ENCODE measurements at places on chromosomes 4 and X.

GRCh38 chr4:3878678-3879077 lies 112.5 kb downstream of the ADRA2C start:
- H3K27ac ChIP-seq = no peak overlapping the region
- DNase-seq = no peak
- H3K4me3 ChIP-seq = peak overlapping the region; percentile 32
- peaks cover 47% of the 10 kb centered on the region for H3K27me3 ChIP-seq

DNA sequence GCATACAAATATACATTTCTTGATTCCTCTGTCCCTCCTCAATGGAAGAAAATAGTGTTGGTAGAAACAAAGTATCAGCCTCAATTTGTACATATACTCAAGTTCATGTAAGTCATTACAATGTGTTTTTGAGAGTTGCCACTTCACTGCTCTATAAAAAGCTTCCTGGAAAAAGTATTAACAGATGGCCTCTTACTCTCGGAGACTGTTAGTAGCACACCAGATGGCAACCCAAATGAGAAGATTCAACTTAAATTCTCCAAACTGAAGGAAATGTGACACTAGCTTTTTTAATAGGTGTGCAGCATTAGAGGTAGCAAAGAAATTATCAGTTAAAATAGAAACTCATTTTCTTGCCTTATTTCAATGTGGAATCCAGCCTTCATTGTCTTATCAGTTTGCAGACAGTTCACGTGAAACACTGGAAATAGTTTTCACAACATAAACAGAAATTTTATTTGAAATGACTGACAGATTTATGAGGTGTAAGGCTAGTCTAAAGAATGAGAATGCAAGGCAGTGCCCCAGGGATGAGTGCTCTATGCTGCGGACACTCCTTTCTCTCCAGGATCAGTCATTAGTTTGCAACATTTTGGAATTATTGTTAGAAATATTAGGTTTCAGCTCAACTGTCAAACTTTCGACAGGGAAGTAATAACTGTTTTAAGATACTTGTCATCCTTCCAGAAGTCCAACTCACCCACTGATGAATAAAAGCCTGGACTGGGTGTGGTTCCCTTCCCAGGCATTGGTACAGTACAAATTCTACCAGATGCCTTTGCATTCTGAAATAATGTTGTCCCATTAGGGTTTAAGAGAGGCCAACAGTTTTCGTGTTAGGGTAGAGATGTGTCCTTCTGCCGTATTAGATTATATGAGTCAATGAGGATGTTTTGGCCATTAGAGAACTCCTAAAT lies 50.9 kb downstream of the IDS start:
- H3K27me3 ChIP-seq = peaks cover 6% of the 10 kb centered on the region
- no peak overlapping the region for H3K27ac ChIP-seq
- DNase-seq = no peak
- no peak overlapping the region for H3K4me3 ChIP-seq
- no peaks in the 10 kb centered on the region for H3K4me1 ChIP-seq

GRCh38 chr4:92128676-92129075 lies 175.1 kb upstream of the GRID2 start:
- no peaks in the 10 kb centered on the region for H3K36me3 ChIP-seq
- H3K27me3 ChIP-seq = no peaks in the 10 kb centered on the region
- DNase-seq = no peak

GRCh38 chr4:186644737-186645261 lies 78.9 kb downstream of the FAT1 start:
- no peak for DNase-seq
- no peak overlapping the region for H3K27ac ChIP-seq
- H3K4me1 ChIP-seq = peaks cover 3% of the 10 kb centered on the region
- H3K27me3 ChIP-seq = peaks cover 6% of the 10 kb centered on the region
- H3K4me3 ChIP-seq = no peak overlapping the region

DNA sequence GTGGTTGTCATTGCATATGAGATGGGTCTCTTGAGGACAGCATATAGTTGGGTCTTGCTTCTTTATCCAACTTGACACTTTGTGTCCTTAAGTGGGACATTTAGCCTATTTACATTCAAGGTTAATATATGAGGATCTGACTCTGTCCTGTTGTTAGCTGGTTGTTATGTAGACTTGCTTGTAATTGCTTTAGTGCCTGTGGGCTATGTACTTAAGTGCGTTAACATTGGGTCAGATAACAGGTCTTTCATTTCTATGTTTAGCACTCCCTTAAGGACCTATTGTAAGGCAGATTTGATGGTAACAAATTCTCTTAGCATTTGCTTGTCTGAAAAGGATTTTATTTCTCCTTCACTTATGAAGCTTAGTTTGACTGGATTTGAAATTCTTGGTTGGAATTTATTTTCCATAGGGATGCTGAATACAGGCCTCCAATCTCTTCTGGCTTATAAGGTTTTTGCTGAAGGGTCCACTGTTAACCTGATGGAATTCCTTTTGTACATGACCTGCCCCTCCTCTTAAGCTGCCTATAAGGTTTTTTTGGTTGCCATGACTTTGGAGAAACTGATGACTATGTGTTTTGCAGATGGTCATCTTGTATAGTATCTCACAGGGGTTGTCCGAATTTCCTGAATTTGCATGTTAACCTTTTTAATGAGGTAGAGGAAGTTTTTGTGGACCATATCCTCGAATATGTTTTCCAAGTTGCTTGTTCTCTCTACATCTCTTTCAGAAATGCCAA lies 162.0 kb downstream of the NKX6-1 start:
- H3K36me3 ChIP-seq = no peaks in the 10 kb centered on the region
- H3K27me3 ChIP-seq = no peaks in the 10 kb centered on the region
- H3K4me3 ChIP-seq = no peak overlapping the region
- no peaks in the 10 kb centered on the region for H3K4me1 ChIP-seq

DNA sequence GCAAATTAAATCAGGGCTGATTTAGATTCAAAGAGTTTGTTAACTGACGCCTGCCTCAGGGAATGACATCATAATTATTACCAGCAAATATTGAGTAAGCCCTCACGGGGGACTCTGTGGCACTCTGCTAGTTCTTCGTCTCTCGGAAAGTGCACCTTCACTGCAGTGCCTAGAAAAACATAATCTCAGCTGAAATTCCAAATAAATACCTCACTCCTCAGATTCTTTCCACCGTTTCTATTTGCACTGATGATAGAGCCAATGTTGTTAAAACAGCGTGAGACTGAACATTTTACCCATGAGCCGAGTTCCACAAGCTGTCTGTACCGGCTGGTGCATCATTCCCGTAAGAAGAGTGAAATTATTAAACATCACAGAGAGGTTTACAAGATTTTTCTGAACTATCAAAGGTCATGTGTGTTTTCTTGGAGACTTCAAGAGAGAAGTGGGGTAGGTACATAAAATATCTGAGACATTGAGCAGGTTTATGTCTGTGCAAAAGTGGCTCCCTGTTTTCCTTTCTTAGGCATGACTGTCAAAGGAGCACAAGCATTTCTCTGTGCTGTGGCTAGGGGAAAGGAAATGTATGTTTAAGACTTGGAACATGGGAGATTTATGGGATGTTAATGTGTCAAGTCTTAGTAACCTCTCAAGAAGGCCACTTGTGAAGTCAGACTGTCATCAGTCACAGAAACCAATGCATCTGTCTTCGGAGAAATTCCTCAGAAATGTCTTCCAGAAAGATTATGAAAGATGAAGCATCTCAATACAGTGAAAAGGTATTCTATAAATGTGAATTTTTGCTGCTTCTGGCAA lies 119.6 kb downstream of the CBLL2 start:
- no peaks in the 10 kb centered on the region for H3K27me3 ChIP-seq
- no peak overlapping the region for H3K27ac ChIP-seq
- H3K36me3 ChIP-seq = no peaks in the 10 kb centered on the region
- no peaks in the 10 kb centered on the region for H3K4me1 ChIP-seq
- no peak for DNase-seq
- no peak overlapping the region for H3K4me3 ChIP-seq

DNA sequence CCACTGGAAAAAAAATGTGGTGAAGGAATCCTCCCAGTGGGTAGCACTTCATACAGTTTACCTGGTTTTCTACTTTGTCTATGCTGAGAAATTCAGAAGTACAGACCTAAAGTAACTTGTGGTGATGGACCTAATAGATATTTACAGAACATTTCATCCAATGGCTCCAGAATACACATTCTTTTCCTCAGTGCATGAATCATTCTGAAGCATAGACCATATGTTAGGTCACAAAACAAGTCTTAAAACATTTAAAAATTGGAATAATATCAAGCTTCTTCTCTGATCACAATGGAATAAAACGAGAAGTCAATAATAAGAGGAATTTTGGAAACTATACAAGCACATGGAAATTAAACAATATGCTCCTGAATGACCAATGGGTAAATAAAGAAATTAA lies 450.1 kb upstream of the INTU start:
- H3K27ac ChIP-seq = no peak overlapping the region
- no peak overlapping the region for H3K4me3 ChIP-seq
- DNase-seq = no peak

GRCh38 chr4:172830295-172830764 lies 338.3 kb upstream of the GALNT7 start:
- no peak overlapping the region for H3K4me3 ChIP-seq
- H3K27me3 ChIP-seq = peaks cover 31% of the 10 kb centered on the region
- DNase-seq = no peak
- H3K36me3 ChIP-seq = no peaks in the 10 kb centered on the region
- no peak overlapping the region for H3K27ac ChIP-seq
- no peaks in the 10 kb centered on the region for H3K4me1 ChIP-seq
